Stimulated activated CD8-positive, alpha-beta memory T cell treated with anti-CD3 and anti-CD28 coated beads, Interleukin-4, amount 100 ng/mL, for 4 hours (primary cell): ENCODE measurements at places on chromosomes 2 and 18.

DNA sequence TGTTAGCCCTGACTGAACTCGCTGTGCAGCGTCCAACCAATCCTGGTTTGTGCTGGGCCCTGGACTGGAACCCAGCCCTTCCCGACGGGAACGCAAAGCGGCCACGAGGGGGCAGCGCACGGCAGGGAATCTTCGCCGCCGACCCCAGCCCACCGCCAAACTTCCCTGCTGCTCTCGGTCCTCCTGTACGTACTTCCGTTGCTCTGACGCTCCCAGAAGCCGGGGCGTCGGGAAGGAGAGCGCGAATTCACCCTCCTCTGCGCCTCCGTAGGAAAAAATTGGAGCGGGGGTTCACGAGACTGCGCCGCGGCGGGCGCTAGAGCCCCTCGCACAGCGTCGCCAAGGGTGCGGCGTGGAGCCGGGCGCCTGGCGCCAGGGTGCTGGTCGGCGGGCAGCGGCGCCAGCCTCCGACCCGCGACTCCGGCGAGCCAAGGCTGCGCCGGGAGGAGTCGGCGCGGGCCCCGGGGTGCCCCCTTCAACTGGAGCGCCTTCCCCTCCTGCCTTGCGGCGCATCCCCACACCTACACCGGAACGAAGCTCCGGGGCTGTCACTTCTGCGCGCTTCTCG lies 873 bp upstream of the SH3RF3 start:
- peak; percentile 23 for DNase-seq

DNA sequence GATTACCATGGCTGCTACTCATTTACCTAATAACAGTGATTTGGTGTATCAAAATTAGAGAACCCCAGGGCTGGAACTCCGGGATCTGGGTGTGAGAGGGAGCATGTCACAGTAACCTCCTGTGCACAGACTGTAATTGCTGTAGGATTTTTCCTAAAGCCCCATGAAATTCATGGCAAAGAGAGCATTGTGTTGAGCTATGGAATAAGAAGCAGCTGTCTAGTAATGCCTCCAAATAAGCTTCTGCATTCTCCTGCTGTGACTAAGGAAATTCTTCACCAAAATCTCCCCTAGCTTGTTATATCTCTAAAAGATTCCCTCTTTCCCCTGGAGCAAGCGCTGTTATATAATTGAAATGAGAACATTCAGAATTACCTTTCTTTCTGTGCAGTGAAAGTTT lies 158.1 kb upstream of the SPATS2L start:
- DNase-seq, result no peak

- no peak for DNase-seq
These were observed 45.8 kb downstream of the WDR7 start for GRCh38 chr18:56696966-56697365.

DNA sequence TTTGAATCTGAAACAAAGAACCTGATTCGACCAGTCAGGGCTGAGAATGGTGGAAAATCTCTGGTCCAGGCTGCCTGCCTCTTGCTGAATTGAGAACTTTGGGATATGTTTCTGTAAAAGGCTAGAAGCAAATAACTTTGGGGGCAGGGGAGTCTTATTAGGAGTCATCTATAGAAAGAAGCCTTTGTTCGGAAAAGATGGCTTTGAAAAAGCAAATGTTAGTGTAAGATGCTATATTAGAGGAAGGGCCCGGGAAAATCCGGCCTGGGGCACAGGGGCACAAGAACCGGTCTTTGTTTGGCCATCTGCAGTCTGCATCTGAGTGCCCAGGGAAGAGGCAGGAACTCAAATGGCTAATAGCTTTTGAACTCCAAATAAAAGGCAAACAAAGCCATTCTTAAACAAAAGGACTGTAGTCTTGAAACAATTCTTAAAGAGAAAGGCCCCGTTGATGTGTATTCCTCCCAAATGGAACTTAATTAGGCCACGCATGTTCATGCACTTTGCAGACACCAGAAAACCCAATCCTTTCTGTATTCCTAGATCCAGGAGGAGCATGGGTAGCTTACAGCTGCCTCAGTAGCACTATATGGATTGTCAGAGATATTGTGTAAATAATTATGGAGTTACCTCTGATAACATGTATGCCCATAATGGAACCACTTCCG lies 180.0 kb upstream of the ARL4C start:
- DNase-seq, result no peak

GRCh38 chr2:47819834-47820233 lies 36.9 kb downstream of the MSH6 start:
- DNase-seq, result no peak

DNA sequence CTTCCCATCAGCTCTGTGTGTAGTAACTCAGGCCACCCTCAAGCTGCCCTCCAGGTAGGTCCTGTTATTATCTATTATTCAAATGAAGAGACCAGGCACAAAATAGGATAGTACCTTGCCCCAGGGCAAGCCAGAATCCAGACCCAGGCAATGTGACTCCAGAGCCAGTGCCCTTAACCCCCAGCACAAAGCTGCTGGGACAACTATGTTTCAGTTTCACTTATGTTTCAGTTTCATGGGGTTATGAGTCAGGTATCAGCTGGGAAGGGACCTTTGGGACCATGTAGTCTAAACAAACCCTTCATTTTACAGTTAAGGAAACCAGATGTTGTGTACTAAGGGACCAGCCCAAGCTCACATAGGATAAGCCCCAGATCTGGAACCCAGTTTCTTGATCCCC lies 10.0 kb downstream of the HK2 start:
- DNase-seq, result no peak

- no peak for DNase-seq
These were observed 28.1 kb upstream of the SLC35G4 start for GRCh38 chr18:11581286-11581685.

DNA sequence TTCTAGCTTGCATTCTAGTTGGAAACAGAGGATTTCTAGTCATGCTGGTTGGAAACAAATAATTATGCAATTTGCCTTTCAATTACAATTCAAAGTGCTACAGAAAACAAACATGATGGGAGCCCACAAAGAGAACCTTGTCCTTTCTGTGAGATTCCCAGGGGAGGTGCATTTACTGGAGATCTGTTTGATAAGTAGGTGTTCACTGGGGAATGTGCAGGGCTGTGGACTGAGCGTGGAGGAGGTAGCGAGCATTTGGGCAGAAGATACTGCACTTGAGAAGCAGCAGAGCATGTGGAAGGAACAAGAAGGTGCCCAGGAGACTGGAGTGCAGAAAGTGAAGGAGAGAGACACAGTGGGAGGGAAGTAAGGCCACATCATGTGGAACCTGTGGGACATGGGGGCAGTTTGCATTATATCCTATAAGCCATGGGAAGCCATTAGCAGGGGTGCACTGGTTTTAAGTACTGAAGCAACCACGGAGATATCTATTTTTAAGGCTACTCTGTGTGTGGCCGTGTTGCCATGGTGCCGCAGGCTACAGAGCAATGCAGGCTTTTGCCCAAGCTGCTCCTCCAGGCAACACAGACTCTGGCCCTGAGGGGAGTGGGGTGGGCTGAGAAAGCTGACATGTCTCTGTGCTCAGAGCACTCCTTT lies 154.0 kb downstream of the ANTXR1 start:
- no peak for DNase-seq

GRCh38 chr2:233892793-233893192 lies 24.4 kb upstream of the TRPM8 start:
- DNase-seq, result no peak

DNA sequence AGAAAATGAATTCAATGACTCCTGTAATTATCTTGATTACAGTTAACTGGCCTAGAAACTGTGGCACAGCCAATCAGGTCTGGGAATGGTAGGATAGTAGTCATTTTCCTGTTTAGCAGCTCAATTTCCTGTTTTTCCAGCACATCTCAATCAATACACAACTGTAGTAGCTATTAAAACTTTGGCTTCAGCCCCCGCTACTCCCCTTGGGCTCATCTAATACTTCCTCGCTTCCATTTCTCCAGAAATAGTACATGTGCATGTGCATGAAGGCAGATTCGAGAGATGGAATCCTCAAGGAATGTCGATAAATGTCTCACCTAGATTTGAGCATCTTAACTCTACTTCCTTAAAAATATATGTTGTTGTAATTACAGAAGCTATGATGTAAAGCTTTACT lies 9.7 kb downstream of the COBLL1 start:
- no peak for DNase-seq

- DNase-seq, result no peak
These were observed 66.0 kb downstream of the STPG4 start for GRCh38 chr2:47089083-47089464.

GRCh38 chr2:131201098-131201497 lies 8.2 kb upstream of the POTEE start:
- no peak for DNase-seq

GRCh38 chr18:57218281-57218680 lies 71.4 kb downstream of the BOD1L2 start:
- DNase-seq, result no peak

GRCh38 chr2:53640466-53640865 lies 127.1 kb upstream of the CHAC2 start:
- no peak for DNase-seq

DNA sequence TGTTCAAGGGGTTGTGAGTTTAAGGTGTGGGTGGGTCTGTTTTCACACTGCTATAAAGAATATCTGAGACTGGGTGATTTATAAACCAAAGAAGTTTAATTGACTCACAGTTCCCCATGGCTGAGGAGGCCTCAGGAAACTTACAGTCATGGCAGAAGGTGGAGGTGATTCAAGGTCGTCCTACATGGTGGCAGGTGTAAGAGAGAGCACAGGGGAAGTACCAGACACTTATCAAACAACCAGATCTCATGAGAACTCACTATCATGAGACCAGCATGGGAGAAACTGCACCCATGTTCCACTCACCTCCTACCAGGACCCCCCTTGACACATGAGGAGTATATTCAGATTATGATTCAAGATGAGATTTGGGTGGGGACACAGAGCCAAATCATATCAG lies 38.0 kb downstream of the RHBDD1 start:
- no peak for DNase-seq

DNA sequence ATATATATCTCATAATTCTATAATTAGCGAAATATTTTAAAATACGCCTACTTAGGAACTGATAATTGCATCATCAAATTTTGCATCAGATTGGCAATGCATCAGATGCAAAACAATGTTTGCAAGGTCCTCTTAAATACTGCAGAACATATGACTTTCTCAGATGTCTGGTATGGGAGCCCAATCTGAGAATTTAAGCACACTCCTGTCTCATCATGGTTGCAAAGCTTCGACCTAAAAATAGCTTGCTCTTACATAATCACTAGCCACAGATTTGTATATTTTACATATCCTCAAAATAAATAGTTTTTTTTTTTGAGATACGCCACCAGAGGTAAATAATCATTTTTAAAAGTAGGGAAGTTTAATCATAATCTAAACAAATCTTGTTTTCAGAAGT lies 123.2 kb downstream of the CABYR start:
- DNase-seq, result no peak

DNA sequence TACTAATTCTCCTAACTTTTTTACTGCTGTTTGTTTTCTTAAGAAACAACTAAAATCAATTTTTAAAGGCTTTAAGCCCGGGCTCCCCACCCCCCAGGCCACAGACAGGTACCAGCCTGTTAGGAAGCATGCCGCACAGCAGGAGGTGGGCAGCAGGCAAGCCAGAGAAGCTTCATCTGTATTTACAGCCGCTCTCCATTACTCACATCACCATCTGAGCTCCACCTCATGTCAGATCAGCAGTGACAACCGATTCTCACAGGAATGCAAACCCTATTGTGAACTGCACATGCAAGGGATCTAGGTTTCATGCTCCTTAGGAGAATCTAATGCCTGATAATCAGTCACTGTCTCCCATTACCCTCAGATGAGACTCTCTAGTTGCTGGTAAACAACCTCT lies 517.0 kb downstream of the NRXN1 start:
- no peak for DNase-seq

DNA sequence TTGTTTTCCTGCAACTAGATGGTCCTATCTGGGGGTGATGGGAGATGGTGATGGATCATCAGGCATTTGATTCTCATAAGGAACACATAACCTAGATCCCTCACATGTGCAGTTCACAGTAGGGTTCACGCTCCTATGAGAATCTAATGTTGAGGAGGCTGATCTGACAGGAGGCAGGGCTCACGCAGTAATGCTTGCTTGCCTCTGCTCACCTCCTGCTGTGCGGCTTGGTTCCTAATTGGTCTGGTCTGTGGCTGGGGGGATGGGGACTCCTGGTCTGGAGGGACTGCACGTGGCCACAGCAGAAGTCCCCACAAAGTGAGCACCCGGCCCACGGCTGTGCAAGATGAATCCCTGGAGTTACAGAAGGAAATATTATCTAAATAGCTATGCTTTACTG lies 11.3 kb downstream of the MC5R start:
- DNase-seq, result no peak

GRCh38 chr2:31428001-31428418 lies 13.5 kb upstream of the XDH start:
- DNase-seq, result no peak

DNA sequence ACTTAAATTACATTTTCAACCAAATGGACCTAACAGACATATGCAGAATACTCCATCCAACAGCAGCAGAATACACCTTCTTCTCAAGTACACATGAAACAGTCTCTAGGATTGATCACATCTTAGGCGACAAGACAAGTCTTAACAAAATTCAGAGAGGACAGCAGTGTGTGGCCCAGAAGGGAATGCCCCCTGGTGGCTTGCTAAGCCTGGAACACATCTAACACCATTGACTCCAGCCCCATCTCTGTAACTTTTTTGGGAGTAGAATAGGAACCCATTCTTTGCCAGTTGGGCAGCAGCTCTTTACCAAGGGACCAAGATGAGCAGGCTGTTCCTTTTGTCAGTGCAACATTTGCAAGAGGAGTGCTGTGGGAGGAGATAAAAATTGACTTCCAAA lies 249.9 kb downstream of the PLCL1 start:
- no peak for DNase-seq

GRCh38 chr18:79819968-79820351 lies 22.2 kb downstream of the KCNG2 start:
- DNase-seq, result no peak

DNA sequence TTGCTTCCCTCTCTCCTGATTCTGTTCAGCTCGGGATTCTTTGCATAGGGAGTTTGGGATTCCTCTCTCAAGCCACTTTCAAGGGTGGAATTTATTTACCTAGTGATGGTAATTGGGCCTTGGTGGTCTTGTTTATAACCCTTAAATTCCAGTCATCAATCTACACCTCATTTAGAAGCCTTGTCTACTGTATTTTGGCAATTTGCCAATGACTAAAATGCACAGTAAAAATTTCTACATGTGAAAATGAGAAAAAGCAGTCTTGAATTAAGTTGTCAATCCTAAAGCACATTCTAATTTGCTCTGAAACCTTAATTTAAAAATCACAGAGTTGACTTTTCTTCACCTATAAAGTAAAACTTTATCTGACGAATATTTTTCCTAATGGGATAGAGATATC lies 749.2 kb upstream of the CRIM1 start:
- no peak for DNase-seq

- no peak for DNase-seq
These were observed 7.4 kb downstream of the THNSL2 start for GRCh38 chr2:88177556-88177955.

GRCh38 chr2:163469561-163469962 lies 266.2 kb downstream of the FIGN start:
- DNase-seq, result no peak

GRCh38 chr2:240505910-240506309 lies 51.9 kb downstream of the ANKMY1 start:
- DNase-seq, result no peak
